CD4-positive, alpha-beta T cell treated with Interleukin-15 for 4 hours (primary cell): ENCODE measurements at places on chromosomes 3 and 15.

DNA sequence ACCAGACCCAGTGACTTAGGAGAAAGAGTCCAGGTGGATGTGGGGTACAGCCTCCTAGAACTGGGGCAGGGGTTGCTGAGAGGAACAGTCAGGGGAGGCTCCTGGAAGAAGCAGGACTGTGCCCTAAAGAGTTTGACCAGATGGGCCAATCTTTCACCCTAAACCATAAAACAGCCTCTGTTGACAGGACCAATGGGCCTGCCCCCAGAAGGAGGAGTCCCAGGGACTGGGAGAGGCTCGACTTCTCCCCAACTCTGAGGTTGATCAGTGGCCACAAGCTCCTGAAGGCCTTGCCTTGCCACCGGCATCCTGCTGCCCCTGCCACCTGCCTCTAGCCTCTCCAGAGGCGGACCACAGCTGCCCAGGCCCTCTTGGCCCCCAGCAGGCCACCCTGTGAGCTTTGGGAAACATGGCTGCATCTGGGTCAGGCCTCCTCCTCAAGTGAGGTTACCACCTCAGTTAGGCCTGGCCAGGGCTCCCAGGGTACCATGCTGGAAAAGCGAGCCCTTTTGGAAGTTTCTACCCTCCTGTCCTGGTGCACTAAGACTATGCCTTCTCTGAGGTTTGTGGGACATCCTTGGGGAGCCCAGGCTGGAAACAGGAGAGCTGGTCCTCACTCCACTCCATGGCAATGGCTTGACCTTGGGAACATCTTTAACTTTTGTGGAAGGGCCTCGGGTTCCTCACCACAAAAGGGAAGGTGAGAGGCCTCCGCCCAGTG, 2.8 kb downstream of the VIPR1 start:
- DNase-seq, result no peak

DNA sequence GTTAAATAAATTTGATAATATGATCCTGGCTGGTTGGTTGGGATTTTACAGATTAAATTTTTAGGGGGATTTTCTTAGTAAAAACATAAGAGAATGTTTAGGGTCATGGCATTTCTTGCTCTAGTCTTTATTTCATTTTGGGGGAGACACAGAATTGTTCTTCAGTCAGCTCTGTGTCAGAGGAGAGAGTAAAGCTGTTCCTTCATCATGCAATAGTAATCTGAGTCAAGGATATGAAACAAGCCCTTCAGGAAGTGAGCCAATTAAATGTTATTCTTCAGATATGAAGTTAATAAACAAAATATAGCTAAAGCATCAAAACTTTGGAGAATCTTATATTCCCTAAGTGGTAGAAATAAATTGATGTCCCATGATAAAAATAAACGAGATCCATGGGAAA, 22.9 kb upstream of the SLC4A7 start:
- no peak for DNase-seq

GRCh38 chr3:41579861-41580260, 380.6 kb downstream of the CTNNB1 start:
- DNase-seq, result no peak

DNA sequence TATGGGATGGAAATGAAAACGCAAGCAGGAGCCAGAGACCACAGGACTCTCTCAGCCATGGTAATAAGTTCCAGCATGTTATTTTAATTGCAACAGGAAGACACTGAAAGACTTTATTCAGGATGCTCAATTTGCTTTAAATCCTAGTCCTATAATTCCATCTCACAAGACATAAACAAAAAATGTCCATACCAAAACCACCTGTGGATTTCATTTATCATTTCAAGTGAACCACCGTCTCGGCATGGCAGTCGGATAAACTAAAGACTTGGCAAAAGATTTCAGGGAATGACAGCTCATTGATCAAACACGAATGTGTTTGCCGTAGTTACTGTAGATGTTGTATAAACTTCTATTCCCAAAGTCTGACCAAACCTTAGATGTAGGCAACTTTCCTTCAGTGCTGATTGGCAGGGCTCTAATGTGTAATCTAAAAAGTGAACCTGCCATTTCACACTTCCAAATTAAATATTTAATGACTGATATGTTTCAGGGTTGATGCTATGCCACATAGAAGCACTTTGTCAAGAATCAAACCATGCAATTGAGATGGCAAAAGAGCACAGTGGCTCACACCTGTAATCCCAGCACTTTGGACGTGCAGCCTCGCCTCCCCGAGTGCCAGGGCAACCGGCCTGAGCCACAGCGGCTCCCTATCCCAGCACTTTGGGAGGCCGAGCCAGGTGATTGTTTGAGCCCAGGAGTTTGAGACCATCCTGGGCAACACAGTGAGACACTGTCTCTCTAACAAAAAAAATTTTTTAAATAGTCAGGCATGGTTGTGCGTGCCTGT, 331.7 kb downstream of the MAGI1 start:
- DNase-seq, result no peak

GRCh38 chr3:174409086-174409743, 449.9 kb upstream of the NAALADL2 start:
- DNase-seq, result no peak

DNA sequence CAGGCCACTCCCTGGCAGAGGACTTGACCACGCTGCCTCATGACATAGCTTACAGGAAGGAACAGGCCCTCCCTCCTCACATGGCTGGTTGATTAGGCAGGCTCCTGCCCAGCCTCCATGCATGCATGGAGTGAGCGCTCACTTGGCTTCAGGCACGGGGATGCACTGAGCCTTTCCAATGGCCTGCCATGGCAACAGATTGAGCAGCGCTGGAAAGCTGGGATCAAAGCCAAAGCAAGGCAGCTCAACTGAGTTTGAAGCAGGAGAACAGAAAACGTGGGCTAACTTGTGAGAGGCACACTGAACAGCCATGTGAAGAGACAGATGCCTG, 5.9 kb upstream of the GRAMD2A start:
- no peak for DNase-seq
